Caudate nucleus (tissue), 63 donors: ENCODE measurements at places on chromosomes 3 and 15.

DNA sequence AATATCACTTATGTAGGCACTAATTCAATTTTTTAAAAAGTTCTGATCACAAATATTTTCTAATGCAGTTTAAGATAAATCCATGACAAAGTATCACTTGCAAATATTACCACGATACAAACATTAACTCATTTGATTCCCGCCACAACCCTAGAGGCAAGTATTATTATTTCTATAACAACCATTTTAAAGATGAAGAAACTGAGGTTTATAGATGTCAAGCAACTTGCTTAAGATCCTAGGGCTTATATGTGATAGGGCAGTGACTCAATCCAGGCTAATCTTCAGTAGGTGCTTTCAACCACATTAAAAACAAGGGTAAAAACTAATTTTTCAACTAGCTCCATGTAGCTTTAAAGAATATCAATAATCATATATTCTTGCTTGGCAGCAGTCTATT lies 1.7 kb downstream of the DYNC1LI1 start:
- no peak for DNase-seq

- DNase-seq = no peak
Measured at GRCh38 chr15:98860281-98861041, 147.1 kb downstream of the PGPEP1L start.

DNA sequence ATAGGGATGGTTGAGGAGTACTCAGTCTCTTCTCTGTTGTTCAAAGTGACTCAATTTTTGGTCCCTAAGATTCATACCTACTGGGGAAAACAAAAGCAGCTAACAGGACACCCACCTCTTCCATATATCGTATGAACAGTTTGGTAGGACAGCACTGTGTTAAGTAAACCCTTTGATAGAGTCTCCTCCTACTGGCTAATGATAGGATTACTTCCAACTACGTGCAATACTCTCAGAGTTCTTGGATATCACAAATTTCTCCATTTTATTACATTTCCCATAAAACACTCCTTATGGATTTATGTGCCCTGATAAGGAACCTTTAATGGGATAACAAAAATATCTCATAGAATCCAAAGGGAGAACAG lies 200.2 kb upstream of the GOLGA6L4 start:
- DNase-seq = no peak

DNA sequence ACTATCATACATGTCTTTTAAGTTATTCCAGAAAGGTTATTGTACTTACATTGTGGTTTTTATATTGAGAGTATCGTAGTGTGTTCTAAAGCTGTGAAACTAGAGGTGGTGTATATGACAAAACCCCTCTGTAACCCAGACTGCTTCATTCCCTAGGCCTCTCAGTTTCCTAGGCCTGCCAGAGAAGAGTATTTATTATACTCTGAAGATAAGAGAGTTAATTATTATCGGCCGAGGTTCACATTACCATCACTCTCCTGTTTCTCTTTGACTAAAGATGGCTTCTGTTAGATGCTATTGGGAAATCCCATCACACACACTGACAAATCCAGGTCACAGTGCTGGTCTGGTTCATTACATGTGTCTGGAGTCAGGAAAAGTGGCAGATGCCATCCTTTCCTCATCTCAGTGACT lies 20.5 kb downstream of the EXOSC7 start:
- no peak for DNase-seq

GRCh38 chr3:98968824-98969223 lies 67.3 kb upstream of the DCBLD2 start:
- DNase-seq = no peak

DNA sequence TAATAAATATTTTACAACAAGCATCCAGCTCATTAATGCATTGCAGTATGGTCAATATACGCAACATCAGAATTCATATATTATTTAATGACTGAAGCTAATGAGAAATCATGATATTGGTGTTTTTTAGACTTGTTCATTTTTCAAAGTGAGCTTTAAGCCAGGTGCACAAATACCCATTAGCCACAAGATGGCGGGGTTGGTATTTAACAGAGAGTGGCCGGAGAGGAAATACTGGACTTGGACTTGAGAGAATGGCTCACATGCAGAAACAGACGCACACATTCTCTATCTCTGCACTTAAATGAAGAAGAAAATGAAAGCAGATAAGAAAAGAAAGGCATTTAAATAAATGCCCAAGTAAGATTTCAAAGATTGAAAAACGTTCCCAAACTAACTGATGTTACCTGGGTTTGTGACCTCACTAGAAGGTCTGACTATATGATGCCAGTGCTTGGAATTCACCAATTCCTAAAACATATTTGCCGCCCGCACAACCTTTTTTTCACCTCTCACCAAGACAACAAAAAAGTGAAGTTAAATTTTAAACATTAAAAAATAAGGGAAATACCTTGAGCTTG lies 21.2 kb upstream of the CRBN start:
- DNase-seq = no peak

GRCh38 chr3:153626158-153626557 lies 464.1 kb downstream of the RAP2B start:
- DNase-seq = no peak

GRCh38 chr3:167166012-167166411 lies 214.1 kb downstream of the ZBBX start:
- no peak for DNase-seq

DNA sequence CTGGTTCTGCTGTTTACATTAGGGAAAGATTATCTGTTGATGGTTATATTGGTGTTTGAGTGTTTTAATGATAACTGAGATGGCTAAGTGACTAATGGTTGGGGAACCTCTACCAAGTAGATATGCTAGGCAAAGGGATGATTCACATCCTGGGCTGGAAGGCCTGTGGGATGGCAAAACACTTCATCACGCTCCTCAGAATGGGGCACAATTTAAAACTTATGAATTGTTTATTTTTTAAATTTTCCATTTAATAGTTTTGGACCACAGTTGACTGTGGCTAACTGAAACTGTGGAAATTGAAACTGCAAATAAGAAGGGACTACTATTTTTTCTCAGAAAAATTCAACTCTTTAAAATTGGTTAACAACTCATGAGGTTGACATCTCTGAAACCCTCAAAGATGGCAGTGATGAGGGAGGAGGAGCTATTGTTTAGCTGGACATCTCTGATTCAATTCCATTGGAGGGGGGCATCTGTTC lies 100.5 kb upstream of the ZBED2 start:
- DNase-seq = no peak

DNA sequence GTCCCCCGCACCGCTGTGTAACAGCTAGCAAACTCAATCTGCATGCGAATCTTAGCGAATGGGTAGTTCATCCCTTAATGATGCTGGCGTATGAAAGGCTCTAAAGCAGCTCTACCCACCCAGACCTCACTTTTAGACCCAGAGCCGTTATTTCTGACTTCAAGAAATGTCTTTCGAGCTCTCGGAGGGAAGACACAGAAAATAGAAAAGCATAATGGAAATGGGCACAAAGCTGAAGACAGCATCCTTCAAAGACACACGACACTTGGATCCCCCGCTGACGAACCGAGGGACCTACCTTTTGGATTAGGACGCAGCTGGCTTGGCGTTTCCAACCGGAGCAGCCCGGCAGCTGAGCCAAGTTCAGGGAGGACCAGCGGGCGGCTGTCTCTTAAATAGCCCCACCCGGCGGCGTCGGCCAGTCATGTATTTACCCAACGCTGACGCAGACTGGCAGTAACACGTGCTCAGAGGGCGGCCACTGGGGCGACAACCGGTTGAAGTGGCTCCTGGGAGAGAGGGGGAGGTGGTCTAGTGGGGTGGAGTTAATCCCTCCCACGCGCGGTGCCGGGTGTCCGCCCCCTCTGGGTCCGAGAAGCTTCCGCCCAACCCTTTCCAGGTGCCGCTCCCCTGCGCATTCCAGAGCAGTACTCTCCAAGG lies 1.5 kb downstream of the CCK start:
- no peak for DNase-seq

DNA sequence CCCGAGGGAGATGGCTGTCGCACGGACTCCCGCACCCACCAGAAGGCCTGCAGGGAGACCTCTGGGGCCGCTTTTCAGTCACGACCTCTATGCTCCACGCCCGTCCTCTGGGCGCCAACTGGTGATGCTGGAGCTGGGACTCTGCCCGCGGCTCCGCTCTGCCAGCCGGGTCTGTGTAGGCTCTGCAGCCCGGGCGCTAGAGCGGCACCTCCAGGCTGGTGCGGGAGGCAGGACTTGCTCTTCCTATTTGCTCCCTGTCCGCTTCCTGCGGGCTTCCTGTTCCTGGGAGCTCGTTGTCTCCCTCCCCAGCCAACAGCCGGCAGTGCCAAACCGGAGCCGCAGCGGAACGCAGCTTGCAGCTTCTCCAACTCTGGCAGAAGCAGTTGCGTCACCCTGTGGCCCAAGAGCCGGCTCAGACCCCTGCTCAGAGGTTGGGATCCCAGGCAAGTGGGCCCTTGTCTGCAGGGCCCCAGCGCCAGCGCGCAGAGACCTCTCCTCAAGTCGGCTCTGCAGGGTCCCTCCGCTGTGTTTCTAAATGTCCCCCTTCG lies 285.9 kb downstream of the XXYLT1 start:
- DNase-seq = no peak

GRCh38 chr15:75069301-75069925 lies 46.0 kb downstream of the PPCDC start:
- no peak for DNase-seq

DNA sequence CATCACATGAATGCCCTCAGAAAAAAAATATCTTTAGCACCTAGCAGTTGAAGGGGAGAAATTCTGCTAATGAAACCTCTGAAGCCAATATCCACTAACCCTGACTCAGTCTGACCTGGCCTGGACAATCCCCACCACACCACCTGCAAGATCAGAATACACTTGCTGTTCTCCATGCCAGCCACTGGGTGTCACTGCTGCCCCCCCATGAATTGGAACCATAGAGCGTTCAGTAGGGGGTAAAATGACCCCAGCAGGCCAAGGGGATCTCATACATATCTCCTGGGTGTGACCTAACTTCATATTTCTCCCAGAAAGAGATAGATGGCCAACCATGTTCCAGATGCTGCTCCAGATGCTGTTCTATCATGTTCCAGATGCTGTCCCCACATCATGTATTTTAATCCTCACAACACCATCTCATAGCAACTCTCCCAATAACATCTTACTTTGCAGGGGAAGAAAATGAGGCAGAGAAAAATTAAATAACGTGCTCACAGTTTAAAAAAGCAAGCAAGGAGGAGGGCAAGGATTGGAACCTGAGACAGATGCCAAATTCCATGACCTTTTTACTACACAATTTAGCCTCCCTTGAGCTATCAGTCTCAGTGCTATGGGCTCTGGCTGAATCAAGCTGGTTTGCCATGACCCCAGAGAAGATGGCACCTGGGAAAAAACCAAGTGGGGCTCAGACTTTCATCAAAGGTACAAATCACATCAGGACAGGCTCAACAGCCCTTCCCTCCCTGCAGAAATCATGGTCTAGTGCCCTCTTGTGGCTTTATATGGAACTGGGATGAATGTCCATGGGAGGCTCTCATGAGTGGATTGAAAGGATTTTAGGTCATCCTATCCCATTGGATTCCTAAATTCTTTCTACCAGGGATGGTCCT lies 12.4 kb downstream of the NTRK3 start:
- no peak for DNase-seq

DNA sequence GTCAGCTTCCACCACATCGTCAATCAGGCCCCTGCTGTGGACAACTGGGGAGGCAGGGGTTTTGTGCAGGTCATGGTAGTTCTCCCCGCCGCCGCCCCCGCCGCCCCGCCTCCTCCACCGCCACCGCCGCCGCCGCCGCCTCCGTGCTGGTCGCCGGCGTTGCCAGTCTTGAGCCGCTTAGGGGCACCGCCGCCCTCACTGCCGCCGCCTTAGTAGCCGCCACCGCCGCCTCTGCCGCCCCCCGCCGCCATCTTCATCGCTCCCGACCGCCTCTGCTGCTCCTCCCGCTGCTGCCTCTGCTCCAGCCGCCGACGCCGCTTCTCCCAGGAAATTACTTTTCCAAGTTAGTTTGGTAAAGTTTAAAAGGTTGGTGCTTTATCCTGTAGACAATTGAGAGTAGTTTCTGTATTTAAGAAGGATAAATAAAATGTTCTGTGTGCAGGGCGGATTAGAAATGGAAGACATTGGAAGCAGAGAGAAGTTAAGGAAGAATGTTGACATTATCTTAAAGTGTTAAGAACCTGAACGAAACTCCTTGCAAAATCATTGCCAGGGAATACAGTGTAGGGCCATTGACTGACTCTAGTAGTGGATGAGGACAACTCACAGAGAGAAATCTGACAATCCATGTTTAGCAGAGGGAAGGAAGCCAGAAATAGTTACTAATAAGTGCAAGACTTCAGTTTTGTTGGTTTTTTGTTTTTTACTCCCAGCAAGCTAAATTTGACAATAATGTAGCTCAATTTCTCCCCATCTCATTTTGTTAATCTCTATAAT lies 53.0 kb upstream of the GOLGA8A start:
- no peak for DNase-seq

DNA sequence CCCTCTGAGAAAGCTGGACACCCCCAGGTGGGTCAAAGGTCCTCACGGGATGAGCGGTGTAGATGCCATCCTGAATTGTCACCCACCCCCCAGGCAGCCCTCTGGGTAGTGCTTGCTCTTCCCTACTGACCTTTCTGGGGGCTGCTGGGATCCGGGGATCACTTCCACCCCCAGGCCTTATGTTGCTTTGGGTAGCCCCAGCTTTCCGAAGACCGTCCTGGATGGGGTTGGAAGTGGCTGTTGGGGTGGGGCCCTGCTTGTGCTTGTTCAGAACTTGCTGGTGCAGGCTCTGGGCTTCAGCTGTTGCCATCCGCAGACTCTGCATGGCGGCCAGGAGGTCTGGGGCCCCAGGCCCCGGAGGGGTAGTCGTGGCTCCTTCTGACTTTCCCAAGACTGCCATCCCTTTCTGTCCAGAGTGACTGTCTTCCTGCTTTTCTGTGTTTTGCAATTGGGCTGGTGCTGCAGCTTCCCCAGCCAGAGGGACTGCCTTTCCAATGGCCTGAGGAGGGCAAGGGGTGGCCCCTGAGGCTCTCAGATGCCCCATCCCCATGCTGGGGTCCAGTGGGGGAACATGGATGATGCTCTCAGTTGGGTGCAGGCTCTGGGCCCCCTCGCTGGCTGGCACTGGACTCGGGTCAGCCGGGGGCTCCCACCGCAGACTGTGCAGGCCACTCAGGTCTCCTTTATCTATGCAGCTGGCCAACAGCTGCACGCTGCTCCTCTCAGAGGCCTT lies 6.3 kb downstream of the XIRP1 start:
- DNase-seq = no peak

GRCh38 chr3:42070524-42070923 lies 20.6 kb upstream of the TRAK1 start:
- no peak for DNase-seq

- DNase-seq = no peak
Measured at GRCh38 chr3:174168026-174168425, 691.1 kb upstream of the NAALADL2 start.

GRCh38 chr3:190192739-190193138 lies 72.0 kb upstream of the P3H2 start:
- no peak for DNase-seq

GRCh38 chr15:79769069-79769481 lies 127.7 kb downstream of the MTHFS start:
- DNase-seq = no peak
